ENCODE measurements at places on chromosomes 2 and 18.
A peak's percentile ranks its signal among the peaks of the same experiment; 100 is the strongest.

GRCh38 chr2:191983186-191983585 lies 136.3 kb upstream of the CAVIN2 start:
- no peak for DNase-seq

GRCh38 chr18:75830828-75831227 lies 403.3 kb upstream of the SMIM21 start:
- DNase-seq = no peak

GRCh38 chr2:71646028-71646427 lies 192.7 kb downstream of the DYSF start:
- no peak for DNase-seq

GRCh38 chr2:187775651-187776050 lies 221.4 kb upstream of the TFPI start:
- DNase-seq = no peak

GRCh38 chr18:41905786-41906527 lies 49.1 kb upstream of the PIK3C3 start:
- no peak for DNase-seq

GRCh38 chr2:169069833-169070232 lies 470 bp downstream of the DHRS9 start:
- no peak for DNase-seq

DNA sequence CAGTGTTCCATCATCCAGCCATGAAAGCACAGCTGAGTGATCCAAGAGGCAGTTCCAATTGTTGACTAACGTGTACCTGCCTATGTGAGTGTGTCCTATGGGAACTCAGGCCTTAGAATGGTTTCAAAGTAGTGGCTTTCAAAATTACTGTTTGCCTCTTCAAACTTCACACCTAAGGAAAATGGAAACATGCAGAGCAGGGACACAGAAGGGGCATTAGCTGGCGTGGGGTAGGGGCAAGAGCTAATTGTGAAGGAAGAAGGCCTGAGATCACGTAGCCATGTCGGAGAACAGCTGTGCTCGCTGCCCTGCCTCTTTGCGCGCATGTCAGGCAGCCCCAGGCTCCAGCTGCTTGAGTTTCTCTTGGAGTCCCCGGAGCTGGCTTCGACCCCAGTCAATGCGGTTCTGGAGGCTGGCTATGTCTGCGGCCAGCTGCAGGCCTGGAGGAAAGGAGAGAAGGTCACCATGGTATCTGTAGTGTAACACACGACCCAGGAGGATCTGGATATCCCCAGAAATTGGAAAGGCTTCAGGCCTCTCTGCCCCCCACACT lies 3.8 kb upstream of the IMP4 start:
- no peak for DNase-seq

- no peak for DNase-seq
Measured at GRCh38 chr2:55487686-55488085, 31.8 kb upstream of the CFAP36 start.

DNA sequence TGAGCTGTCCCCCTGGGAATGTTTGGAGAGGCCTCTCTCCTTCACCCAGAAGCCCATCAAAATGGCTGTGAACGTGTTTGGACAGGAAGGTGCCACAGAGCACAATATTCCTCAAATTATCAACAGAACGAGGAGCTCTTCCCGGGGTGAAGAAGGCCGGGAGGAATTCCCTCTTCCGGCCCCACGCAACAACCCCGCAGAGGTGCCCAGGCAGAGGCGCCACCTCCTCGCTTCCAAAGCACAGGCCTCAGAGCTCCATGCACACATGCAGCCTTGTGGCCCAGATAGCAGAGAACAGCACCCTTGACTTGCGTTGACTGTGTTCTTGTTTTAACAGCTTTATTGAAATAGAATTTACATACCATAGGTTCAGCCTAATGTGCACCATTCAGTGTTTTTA lies 152.5 kb upstream of the SALL3 start:
- no peak for DNase-seq

- DNase-seq = no peak
Measured at GRCh38 chr2:127829845-127830246, 18.9 kb upstream of the WDR33 start.

DNA sequence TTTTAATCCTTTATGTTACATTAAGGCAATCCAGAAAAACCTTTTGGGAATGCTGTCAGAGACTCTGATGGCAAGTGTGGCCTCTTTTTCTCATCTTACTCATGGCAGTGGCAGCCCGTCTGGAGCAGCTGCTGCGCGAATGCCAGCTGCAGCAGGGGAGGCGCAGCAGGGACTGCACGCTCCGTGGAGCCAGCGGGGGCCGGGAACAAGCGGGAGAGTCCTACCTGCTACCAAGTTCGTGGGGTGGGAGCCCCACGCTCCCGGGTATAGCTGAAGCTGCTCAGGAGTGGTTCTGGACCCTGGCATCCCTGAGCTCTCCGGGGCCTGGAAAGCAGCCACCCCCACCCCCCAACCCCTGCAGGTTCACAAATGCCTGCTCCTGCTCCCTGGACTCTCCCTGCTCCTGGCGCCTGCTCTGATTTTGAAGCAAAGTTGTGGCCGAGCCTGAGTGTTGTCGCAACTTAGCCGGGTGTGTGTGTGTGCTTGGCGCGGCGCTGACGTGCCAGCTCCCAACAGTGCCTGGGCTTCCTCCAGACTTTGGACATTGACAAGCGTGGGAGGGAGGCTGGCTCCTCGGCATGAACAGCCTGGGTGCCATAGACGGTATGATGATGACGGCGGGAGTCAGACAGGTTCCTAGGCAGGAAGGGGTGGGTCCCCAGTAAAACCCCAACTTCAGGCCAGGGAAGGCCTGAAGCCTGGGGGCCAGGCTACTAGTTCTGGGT lies 21.7 kb downstream of the TMX3 start:
- DNase-seq = no peak

- DNase-seq = no peak
Measured at GRCh38 chr2:203037026-203037425, 22.4 kb downstream of the NBEAL1 start.

DNA sequence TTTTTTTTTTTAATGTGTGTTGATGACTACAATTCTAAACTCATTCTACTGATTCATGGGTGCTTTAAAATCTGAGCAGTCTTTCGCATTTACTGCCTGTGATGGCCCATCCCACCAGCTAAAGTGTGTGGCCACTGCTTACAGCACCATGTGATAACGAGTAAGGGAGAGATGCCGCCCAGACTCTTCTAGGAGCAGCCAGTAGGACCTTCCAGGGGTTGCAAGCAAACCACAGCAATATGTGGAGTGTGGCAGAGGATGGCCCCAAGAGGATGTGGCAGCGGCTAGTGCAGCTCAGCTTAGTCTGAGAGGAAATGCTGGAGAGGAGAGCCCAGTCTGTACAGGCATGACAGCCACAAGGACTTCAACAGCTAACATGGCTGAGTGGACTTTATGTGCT lies 14.9 kb downstream of the IL1B start:
- DNase-seq = no peak

DNA sequence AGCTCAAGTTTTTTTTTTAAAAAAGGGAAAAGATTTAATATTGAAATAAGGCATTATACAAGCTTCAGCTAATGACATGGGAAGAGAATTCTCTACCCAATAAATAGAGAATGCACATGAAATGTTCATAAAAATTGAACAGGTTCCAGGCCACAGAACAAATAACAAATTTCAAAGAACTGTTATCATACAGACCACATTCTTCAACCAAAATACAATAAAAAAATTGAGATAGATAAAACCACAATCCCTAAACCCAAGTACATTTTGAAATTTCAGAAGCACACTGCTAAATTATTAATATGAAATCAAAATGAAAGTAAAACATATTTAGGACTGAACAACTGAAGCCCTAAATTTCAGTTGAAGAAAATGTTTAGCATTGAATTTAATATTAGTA lies 89.6 kb downstream of the BCL2 start:
- no peak for DNase-seq

DNA sequence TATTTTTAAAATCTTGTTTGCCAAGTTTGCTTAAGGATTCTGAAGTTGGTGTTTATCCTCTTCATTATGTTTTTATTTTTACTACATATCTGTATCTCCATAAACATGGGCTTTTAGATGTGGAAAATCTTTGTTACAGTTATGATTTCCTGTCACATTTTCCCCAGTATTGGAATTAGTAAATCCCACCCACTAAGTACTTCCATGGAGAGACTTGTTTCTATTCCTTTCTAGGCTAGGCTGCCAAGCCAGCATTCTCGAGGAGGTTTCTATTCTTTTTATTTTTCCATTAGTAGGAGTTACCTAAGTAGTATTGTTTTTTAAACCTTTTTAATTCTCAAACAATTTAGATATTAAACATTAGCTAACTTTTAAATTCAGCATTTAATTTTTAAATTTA lies 22.1 kb downstream of the PKP4 start:
- DNase-seq = no peak

DNA sequence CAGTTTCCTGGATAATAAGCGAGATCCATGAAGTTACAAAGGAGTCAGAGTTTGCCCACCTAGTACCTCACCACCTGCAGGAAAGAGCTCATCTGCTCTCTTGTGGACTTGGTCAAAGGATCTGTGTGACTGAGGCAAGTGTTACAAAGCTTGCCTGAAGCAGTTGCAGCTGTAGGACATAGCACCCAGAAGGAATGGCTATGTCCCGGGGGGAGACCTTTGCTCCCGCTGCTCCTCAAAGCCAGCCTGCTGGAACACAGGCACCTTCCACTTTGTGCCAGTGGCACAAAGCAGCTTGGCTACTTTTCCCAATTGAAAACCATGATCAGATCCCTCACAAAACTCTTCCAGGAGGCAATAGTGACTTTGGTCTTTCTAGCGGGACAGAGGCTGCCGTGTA lies 3.1 kb upstream of the SULT1C2 start:
- no peak for DNase-seq

DNA sequence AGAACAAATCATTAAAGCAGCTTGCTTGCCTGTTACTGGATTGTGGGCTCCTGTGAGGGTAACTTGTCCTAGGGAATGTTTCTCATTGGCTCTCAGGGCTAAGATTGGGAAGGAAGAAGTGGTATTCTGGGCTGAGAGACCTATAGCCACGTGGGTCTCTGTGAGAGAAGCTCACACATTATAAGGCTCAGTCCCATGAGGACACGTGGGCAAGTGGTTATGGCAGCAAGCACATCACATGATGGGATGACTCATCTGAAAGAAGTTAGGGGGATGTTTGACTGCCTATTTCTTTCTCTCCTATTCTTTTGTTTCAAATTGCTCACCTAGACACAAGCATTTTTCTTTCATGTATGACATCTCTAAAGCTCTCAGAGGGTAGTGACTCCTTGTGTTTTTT lies 418.0 kb upstream of the ST6GAL2 start:
- no peak for DNase-seq

- no peak for DNase-seq
Measured at GRCh38 chr2:172722481-172722880, 13.2 kb upstream of the RAPGEF4 start.

GRCh38 chr2:60441800-60442199 lies 111.7 kb downstream of the BCL11A start:
- DNase-seq = no peak

DNA sequence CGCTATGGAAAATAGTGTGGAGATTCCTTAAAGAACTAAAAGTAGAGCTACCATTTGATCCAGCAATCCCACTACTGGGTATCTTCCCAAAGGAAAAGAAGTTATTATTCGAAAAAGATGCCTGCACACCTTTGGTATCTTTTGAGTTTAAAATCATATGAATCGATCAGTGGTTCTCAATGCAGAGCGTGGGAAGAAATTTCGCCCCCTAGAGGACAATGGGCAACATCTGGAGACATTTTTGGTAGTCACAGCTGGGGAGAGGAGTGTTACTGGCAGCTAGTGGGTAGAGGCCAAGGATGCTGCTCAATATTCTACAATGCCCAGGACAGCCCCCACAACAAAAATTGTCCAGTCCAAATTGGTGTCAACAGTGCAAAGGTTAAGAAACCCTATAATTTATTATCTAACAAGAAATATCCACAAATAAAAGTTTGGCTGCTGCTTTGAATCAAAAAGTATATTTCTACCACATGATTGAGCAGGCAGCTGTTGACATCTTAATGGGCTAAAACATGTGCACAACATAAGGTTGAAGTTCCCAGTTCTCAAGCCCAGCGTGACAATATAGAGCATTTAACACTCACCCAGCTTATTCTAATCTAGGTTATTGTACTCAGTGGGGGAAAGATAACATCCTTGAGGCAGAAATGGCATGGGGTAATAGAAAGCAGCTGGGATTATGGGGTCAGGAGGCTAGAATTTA lies 425.7 kb downstream of the LRATD1 start:
- DNase-seq = no peak

GRCh38 chr2:215882689-215883088 lies 130.7 kb downstream of the MREG start:
- no peak for DNase-seq

GRCh38 chr2:27356382-27357181 lies at the start of gene GTF3C2:
Gene GTF3C2, minus strand, starts transcription at chr2:27356764. Its CDS starts 13,210 bp downstream, at chr2:27343554.
- DNase-seq = peak; percentile 79

GRCh38 chr18:48562075-48562474 lies 23.2 kb downstream of the CTIF start:
- DNase-seq = no peak

DNA sequence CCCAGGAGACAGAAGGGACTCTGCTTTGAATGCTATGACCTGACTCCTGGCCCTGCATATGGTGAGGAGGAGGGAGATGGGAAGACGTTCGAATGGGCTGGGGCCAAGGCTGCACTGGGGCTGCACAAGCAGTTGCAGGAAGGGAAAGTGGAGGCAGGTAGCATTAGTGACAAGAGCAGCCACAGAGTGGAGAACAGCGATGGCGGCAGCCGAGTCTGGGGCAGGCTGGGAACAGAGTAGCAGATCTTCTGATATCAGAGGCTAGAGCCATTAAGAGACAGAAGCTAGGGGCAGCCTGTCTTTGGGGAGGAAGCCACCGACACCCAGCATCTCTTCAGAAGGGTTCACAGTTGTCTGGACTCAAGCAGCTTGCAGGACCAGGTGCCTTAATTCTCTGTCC lies 50.1 kb downstream of the ST3GAL5 start:
- no peak for DNase-seq

DNA sequence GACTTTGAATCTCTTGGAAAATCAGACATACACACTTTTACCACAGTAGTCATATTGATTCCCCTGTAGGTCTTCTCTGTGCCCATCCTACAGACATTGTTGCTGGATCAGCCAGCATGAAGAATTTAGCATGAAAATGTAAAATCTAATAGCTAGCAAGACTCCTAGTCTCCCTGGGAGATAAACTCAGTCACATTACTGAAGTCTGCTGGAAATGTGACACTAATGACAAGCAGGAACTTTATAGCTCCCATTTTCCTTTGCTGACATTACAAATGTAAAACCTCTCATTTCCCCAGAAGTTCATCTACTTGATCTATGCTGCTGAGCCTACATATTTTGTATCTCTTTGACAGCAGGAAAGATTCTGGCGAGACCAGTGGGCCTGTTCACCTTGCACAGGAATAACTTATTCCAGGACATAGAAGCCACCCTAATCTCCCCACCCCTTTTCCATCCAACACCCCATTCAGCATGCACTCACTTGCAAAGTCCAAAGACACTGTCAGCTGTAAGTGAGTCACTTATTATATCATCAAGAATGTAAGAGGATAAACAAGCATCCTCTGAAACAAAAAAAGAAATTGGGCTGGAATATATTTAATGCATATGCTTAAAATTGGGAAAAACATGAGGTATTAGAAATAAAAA lies 648.3 kb upstream of the PKDCC start:
- DNase-seq = no peak
